ENCODE measurements at places on chromosomes 3 and 15.

DNA sequence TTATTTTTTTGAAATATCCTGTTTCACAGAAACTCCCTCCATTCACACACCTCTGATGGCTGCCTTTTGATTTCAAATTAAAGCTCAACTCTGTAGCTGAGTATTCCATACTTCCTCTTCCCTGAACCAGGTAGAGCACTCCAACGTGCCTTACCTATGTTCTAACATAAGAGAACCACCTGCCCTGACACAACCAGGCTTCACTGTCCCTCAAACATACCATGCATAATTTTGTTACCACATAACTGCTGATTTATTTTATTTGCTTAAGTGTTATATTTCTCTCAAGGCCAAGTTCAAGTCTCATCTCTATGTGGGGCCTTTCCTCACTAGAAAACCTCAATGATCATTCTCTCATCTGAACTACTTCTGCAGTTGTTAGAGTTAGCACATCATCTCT, 209.7 kb downstream of the P3H2 start:
- no peak for DNase-seq

- DNase-seq: no peak
Observed at GRCh38 chr3:45560281-45560971, 34.1 kb upstream of the LIMD1 start.

DNA sequence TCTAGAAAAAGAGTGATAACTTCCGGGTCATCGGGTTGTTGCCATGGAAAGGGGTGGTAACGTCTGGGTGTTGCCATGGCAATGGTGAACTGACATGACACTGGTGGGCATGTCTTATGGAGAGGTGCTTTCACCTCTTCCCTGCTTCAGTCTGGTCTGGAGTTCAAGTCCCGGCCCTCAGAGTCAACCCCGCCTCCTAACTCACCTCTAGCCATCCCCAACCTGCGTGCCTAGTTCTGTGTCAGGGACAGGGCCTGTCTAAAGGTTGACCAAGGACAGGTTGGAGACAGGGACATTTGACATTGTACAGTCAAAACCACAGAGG, 96.0 kb downstream of the LSM3 start:
- no peak for DNase-seq

DNA sequence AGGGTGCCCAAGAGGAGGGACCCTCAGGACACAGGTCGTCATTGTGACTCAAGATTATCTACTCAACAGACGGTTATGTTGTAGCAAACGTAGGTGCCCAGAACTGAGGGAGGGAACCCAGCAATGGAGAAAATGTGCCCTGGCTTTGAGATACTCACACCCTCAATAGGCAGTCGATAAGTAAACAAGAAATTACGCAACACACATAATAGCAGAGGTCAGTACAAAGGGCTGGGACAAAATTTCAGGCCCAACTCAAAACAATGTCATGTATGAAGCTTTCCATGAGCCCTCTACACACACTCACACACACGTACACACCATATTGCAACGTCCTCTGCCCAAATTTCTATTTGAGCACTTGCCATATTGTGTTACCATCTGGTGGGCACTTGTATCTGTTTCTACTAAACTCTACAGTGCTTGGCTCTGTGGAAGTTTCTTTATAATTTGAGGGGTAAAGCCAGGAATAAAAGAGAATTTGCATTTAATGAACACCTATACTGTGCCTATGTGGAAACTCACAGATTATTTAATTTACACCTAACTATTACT, 114.6 kb upstream of the TRIM42 start:
- no peak for DNase-seq

- no peak for DNase-seq
Observed at GRCh38 chr3:12829404-12829803, 12.0 kb downstream of the RPL32 start.

DNA sequence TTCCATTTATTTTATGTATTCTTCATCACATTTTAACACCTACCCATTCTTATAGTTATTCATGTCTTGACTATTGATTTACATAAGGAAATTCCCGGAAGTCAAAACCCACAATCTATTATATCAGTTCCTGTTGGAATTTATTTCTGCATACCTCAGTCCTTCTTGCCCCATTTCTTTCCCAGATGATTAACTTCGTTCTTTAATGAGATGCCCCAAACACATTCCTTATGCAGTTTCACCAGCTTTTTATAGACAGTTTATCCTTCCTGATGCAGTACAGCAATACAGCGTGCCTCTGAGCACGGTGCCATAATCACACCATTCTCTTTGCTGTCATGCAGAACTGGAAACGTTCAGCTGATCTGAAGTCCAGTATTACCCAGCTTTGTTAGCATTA, 175.8 kb upstream of the NANOGP8 start:
- no peak for DNase-seq

- DNase-seq: no peak
Observed at GRCh38 chr15:88661761-88662556, 23.1 kb downstream of the ISG20 start.

GRCh38 chr3:127860211-127860696, 37.9 kb upstream of the MGLL start:
- no peak for DNase-seq

- no peak for DNase-seq
Observed at GRCh38 chr15:50968353-50968752, 59.9 kb downstream of the AP4E1 start.

DNA sequence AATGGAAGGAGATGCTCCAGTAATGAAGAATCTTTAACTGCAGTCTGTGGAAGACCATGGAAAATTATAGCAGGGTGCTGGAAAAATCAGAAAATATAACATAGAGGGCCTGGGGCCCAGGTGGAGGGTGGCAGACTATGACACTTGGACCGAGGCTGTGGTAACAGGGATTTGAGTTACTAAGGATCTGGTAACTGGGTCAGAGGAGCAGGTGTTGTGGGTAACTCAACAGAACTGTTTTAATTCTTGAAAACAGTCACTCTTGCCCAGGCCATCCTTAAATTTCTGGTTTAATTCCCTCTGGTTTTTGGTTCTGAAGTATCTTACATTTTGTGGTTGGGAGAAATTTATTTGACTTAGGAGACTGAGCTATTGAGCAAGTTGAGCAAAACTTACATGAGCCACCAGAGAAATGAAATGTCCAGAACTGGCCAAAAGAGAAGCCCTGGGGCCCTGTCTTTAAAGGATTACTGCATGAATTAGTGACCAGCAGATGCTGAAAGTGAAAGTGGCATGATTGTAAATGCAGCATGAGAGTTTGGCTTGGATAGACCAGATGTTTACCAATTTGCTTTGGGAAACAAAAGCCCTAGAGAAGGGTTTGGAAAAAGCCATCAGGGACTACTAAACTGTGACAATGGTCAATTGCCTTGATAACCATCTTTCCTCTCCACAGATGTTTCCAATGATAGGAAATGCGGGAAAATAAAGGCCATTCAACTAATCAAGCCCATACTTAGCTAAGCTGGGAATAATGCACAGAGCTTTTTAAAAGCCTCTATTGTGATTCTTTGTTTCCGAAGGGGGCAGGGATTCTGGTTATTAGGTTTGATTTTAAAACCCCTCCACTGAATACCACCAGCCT, 374.9 kb upstream of the TGFBR2 start:
- no peak for DNase-seq

GRCh38 chr3:73727854-73728253, 103.1 kb upstream of the PDZRN3 start:
- DNase-seq: no peak

DNA sequence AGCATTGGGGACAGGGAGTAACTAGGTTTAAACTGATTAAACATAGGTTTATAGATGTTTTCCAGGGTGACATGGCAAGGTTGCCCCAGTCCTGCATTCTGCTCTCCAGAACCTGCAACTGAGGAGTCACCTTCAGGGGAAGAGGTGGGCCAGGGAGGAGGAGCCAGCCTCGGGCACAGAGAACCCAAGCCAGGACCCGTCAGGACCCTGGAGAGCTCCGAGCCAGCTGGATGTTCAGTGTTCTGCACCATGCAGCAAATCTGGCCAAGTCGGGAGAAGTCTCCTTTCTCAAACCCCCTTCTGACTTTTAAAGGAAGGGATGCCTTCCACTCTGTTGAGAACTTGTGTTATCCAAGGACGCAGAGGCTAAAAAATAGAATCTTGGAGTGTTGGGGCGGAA, 62.1 kb upstream of the SLC6A11 start:
- DNase-seq: no peak

GRCh38 chr15:64249406-64249805, 86.6 kb upstream of the PPIB start:
- DNase-seq: no peak

DNA sequence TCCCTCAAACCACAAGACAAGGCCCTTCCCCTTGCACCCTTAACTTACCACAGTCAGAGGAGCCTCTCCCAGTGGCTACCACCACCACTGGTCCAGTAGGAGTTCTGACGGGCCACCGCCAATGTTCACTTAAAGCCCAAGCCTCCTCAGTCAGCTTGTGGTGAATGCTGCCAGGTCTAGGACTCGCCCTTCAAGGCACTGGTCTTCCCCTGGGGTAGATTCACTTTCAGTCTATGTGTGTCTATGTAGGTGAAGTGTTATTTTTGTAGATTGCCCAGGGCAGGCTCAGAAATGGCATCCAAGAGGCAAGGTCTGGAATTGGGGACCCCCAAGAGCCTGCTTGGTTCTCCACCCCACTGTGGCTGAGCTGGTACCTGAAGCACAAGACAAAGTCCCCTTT, 15.4 kb upstream of the CASR start:
- no peak for DNase-seq

DNA sequence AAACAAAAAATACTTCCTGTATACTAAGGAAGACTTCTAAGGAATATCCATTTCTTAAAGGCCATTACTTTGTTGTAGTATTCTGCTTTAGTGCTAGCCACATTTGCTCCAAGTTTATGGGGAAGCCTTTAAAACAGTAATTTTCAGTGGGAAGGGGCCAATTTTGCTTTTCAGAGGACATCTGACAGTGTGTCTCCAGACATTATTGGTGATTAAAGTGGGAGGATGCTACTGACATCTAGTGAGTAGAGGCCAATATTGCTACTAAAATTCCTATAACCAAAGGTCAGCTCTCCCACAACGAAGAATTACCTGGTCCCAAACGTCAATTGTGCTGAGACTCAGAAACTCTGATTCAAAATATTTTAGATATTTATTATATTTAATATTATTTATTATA, 24.8 kb downstream of the SLC28A2 start:
- no peak for DNase-seq

Data from stimulated activated CD8-positive, alpha-beta memory T cell treated with anti-CD3 and anti-CD28 coated beads, Interleukin-4, amount 100 ng/mL, for 1 hour (primary cell).